ENCODE measurements at places on chromosomes 7 and 10.

DNA sequence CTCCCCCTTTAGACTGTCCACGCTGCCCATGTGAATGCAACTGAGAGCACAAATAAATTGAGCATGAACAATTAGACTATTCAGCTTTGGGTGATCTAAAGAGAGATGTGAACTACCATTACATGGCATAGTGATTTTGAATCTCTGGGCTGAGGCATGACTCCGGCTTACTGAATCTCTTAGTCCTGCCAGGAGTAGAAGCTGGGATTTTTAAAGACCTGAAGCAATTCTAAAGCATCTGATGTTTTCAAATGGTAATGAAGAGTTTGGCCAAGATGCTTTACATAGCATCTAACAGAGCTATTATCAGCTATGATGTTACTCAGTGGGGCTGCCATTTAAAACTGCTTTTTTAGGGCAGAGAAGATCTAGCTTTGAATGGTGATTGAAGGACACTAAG is 1059.1 kb downstream of the SORCS3 start:
- DNase-seq, result no peak

- no peak for DNase-seq
These were observed 3.3 kb downstream of the RADIL start for GRCh38 chr7:4880218-4880617.

DNA sequence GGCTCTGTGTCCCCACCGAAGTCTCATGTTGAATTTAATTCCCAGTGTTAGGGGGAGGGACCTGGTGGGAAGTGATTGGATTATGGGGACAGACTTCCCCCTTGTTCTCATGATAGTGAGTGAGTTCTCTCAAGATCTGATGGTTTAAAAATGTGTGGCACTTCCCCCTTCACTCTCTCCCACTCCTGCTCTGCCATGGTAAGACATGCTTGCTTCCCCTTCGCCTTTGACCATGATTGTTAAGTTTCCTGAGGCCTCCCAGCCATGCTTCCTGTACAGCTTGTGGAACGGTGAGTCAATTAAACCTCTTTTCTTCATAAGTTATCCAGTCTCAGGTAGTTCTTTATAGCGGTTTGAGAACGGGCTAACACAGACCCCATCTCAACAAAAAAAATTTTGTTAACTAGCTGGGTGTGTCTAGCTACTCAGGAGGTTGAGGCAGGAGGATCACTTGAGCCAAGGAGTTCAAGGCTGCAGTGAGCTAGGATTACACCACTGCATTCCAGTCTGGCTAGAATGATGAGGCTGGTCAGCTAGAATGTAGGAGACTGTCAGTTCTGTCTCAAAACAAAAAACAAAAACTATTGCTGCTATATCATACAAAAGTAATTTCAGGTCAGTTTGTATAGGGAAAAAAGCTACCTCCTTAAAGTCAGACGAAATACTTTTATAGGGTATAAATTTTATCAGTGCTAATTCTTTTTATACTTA is 57.7 kb downstream of the ATAD1 start:
- DNase-seq, result no peak

DNA sequence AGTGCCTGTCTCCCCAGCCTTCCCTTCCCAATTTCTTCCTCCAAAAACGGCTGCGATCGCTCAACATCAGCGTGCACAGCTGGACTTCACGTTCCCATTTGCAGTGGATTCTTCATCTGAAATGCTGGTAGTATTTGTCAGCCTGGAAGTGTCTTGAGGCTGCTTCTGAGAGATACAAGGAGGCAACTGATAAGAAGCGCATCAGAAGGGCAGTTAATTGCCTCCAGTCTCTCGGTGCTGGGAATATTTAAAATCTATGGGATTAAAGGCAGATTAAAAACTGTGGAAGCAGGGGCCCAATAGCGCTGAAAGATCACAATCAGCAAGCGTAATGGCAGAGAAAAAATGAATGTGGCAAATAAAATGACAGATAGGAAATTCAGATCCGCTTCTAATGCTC is 450.0 kb downstream of the GATA3 start:
- DNase-seq, result no peak

GRCh38 chr7:81740403-81740802 is 29.4 kb downstream of the HGF start:
- no peak for DNase-seq

- no peak for DNase-seq
These were observed 11.4 kb downstream of the SEC31B start for GRCh38 chr10:100508266-100508665.

DNA sequence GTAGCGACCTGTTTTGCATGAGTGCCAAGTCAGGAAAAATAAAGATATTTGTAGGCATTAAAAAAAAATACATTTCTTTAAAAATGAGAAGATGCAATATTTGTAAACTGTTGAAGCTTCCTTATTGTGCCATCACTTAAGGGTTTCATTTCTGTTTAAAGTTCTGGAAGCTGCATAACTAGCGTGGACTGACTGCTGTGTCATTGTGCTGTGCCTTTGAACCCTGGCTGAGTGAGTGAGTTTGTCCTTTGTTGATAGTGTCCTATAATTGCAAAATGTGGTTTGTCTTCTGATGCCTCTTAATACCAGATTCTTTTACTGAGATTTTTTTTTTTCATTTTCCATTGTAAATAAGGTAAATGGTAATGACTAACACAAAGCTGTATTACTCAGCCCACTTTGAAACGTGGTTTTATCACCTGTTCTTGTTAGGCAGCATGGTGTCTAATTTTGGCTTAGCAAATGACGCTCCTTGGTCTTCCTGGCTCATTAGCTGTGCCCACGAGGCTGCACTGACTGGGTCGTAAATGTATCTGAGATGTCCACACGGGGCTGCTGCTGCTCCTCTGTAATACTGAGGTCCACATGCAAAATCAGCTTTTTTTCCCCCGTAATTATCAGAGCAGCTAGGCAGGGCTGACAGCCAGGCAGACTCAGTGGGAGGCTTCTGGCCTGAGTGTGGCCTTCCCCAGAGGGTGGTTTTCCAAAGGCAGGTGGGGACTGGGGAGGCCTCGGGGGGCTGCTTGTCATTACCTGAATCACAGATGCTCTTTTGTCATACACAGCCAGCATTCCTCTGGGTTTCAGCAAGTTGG is 14.8 kb downstream of the ZSCAN25 start:
- DNase-seq, result peak; percentile 6

GRCh38 chr7:69067397-69067796 is 530.9 kb upstream of the AUTS2 start:
- DNase-seq, result no peak

DNA sequence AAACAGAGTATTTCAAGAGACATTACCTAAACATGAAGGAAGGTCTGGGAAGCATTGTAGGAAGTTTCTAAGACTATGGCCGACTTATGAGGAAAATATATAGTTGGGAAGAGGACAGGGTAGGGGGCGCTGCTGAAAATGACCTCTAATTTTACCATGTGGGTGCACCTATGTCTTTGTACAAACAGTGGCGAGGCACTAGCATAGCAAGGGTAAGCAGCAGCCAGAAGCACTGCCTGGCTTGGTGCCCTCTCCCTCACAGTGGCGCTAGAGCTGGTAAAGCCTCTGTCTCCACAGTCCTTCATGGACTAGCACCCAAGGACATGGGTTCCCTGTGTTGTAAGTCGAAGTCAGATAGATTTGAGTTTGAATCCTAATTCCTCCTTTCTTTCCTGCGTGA is 461.2 kb downstream of the INHBA start:
- no peak for DNase-seq

GRCh38 chr10:29667191-29667590 is 32.4 kb upstream of the SVIL start:
- DNase-seq, result no peak

- no peak for DNase-seq
These were observed 36.9 kb downstream of the TAF3 start for GRCh38 chr10:7855205-7855604.

DNA sequence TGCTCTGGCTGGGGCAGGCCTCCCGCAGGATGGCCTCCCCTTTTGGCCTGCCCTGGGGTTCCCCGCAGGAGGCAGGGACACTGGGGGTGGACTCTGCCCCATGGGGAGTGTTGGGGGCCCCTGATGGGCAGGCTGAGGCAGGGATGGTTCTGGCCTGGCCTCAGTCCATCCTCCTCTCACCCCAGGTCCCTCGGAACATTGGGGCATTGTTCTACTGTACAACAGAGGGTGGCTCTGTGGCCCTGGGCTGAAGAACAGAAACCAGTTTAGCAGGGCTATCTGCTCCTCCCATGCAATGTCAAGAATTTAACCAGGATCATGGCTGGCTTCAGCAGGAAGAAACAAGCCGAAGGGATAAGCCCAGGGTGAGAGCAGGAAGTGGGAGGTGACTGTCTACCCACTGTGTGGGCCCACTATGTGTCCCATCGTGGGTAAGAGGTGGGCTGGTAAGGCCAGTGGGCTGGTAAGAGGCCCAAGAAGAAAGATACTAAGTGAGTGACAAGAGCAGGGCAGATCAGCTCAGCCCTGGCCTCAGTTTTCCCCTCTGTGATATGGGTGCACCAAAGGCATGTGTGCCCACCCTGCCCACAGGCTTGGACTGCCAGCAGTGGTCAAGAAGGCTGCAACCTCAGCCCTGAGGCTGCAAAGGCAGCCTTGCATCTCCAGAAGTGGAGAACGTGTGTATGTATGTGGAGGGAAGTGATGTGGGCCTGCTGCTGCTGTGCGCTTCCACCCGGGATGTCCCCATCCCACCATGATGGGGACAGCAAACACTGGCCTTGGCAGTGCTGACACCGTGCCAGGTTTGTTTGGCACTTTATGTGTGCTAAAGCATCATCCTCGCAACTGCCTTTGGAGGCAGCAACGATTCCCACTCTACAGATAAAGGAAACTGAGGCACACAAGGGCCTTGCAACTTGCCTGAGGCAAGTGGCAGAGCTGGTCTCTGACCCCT is 138.9 kb downstream of the SH3PXD2A start:
- DNase-seq, result no peak
